ENCODE measurements at places on chromosomes 3 and 15. TPM values are rescaled to one million over a fixed set of nuclear protein-coding genes. Genes with fewer than 3 reads are reported as not detected.
A peak's percentile ranks its signal among the peaks of the same experiment; 100 is the strongest.

Gene WDR93
- not detected for total RNA-seq

Gene INO80
- total RNA-seq: 24.5 TPM

DNA sequence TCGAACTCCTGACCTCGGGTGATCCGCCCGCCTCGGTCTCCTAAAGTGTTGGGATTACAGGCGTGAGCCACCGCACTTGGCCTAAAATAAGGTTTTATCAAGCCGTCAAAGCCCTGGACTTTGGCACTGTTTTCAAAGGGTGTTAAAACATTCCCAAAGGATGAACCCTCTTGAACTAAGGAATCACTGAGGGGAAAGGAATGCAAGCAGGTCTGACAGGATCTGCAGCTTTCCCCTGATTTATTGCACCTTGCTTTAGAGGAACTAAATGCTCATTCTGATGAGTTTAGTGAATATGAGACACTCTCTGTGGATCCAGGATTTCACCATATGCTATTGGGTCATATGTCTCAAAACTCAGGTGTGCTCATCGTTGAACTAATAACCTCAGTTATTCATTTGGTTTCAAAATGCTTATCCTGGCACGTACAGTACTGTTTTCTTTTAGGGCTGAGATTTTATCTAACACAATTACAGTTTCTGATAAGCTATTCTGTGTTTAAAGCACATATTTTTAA, 63.0 kb upstream of the TSC22D2 start:
- H3K27ac ChIP-seq: no peak overlapping the region
- DNase-seq: no peak
- H3K27me3 ChIP-seq: peaks cover 7% of the 10 kb centered on the region
- no peaks in the 10 kb centered on the region for H3K4me1 ChIP-seq
- H3K36me3 ChIP-seq: no peaks in the 10 kb centered on the region

Gene B4GALT4
- 16.5 TPM for total RNA-seq

GRCh38 chr15:48002767-48003166, 118.0 kb upstream of the SLC24A5 start:
- no peak overlapping the region for H3K4me3 ChIP-seq
- no peaks in the 10 kb centered on the region for H3K4me1 ChIP-seq
- no peak overlapping the region for H3K27ac ChIP-seq
- DNase-seq: no peak
- H3K36me3 ChIP-seq: no peaks in the 10 kb centered on the region

Gene DISP2
- 0.60 TPM for total RNA-seq

Gene SH2D7
- not detected for total RNA-seq

Gene SPTBN5
- 1.5 TPM for total RNA-seq

Gene SLC22A13
- 0.37 TPM for total RNA-seq

Gene CHCHD6
- 7.4 TPM for total RNA-seq

- peak overlapping the region; percentile 17 for H3K4me3 ChIP-seq
- H3K27ac ChIP-seq: peak overlapping the region; percentile 52
- H3K27me3 ChIP-seq: peaks cover 10% of the 10 kb centered on the region
- H3K36me3 ChIP-seq: no peaks in the 10 kb centered on the region
Measured at GRCh38 chr3:44058022-44058867, 183.4 kb upstream of the TOPAZ1 start.

Gene CYP8B1
- not detected for total RNA-seq

DNA sequence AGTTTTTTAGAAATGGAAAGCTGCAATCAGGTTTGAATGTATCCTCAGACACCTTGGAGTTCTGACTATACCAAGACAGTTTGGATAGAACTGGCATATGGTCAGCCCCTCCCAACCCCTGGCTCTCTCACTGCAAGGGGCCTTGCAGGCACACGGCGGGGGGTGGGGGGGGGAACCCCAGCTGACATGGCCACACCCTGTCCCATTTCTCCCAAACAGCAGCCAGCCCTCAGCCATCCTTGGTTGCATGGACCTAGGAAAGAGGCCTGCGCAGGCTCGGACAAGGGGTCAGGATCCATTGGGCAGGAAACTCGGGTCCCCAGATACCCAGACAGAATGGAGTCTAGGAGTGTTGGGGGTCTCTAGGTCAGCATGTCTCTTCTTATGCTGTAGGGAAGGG, 14.5 kb downstream of the CAND2 start:
- no peak overlapping the region for H3K27ac ChIP-seq
- peaks cover 7% of the 10 kb centered on the region for H3K4me1 ChIP-seq
- no peaks in the 10 kb centered on the region for H3K36me3 ChIP-seq

DNA sequence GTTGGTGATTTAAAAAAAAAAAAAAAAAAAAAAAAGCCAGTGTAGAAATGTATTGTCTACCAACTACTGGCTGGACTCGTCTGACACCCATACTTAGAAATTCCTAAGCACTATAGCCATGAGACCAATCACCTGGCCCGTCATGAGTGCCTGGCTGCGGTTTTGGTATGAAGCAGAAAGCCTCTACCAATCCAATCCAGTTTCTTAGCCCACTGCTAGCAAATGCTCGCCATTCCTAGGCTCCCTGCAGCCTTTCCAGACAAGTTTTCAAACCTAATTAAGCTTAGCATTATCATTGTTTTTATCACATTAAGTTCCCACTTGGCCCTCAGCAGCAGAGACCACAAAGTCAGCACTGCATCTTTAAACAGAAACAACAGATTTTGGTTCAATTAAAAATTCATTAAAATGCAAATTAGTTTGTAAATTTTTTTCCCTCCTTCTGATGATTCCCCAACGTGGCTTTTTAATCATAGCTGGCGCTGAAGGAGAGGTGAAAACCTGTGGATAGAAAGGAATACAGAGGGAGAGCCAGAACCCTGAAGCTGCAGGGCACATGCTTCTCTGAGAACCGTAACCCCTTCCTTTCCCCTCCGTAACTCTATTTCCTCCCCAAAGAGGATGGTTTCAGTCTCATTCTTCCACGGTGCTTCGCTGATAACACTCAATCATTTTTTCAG, 32.2 kb upstream of the ST8SIA2 start:
- no peak for DNase-seq
- no peaks in the 10 kb centered on the region for H3K4me1 ChIP-seq
- H3K27ac ChIP-seq: no peak overlapping the region
- H3K27me3 ChIP-seq: peaks cover 3% of the 10 kb centered on the region

Gene GXYLT2
- not detected for total RNA-seq

DNA sequence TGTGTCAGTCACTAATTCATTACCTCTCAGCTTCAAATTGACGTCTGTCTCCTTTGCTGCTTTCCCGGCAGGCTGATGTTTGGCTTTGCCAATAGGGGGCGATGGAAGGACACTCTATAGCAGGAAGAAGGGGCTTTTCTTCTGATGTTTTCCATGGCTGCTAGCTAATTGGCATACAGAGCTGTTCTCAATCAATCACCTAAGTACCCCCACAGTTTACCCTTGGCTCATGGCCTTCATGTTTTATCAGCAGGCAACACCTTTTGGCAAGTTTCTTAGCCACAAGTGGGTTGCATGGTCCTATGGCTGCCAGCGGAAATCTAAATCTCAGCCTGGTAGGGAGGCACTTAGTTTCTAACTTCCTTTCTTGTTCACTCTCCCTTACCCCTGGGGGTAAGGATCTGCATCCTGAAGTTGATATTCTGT, 45.0 kb downstream of the ESYT3 start:
- DNase-seq: peak; percentile 63
- no peaks in the 10 kb centered on the region for H3K4me1 ChIP-seq
- no peaks in the 10 kb centered on the region for H3K36me3 ChIP-seq
- H3K27ac ChIP-seq: no peak overlapping the region
- H3K27me3 ChIP-seq: peaks cover 11% of the 10 kb centered on the region

Gene SAMD7
- total RNA-seq: not detected

Gene ARNT2
- not detected for total RNA-seq

Gene AGTR1
- not detected for total RNA-seq

- H3K4me1 ChIP-seq: peaks cover 39% of the 10 kb centered on the region
- no peak overlapping the region for H3K27ac ChIP-seq
- H3K36me3 ChIP-seq: peaks cover 2% of the 10 kb centered on the region
- peaks cover 87% of the 10 kb centered on the region for H3K27me3 ChIP-seq
- no peak for DNase-seq
Measured at GRCh38 chr3:169662843-169663160, 710 bp downstream of the MECOM start.

- no peak for DNase-seq
Measured at GRCh38 chr3:171729452-171730334, 80.6 kb downstream of the PLD1 start.

GRCh38 chr3:13173186-13173585, 100.0 kb upstream of the IQSEC1 start:
- peaks cover 3% of the 10 kb centered on the region for H3K27me3 ChIP-seq
- H3K4me3 ChIP-seq: no peak overlapping the region
- no peak overlapping the region for H3K27ac ChIP-seq

Gene SLC51B
- total RNA-seq: not detected

Gene PARP15
- total RNA-seq: 40.9 TPM

GRCh38 chr3:134795746-134796280, 753 bp downstream of the EPHB1 start:
- no peak for DNase-seq
- peaks cover 48% of the 10 kb centered on the region for H3K27me3 ChIP-seq
- H3K27ac ChIP-seq: no peak overlapping the region
- no peaks in the 10 kb centered on the region for H3K36me3 ChIP-seq

GRCh38 chr15:48718646-48719045, 73.1 kb upstream of the FBN1 start:
- H3K4me1 ChIP-seq: no peaks in the 10 kb centered on the region
- H3K36me3 ChIP-seq: peaks cover 30% of the 10 kb centered on the region
- H3K4me3 ChIP-seq: no peak overlapping the region
- no peak overlapping the region for H3K27ac ChIP-seq
- no peak for DNase-seq
- no peaks in the 10 kb centered on the region for H3K27me3 ChIP-seq

- no peaks in the 10 kb centered on the region for H3K36me3 ChIP-seq
- H3K27me3 ChIP-seq: peaks cover 3% of the 10 kb centered on the region
- no peak overlapping the region for H3K27ac ChIP-seq
- no peak overlapping the region for H3K4me3 ChIP-seq
- no peaks in the 10 kb centered on the region for H3K4me1 ChIP-seq
Measured at GRCh38 chr3:193530231-193531165, 24.2 kb downstream of the ATP13A4 start.

Gene EIF4E3
- total RNA-seq: 83.9 TPM

DNA sequence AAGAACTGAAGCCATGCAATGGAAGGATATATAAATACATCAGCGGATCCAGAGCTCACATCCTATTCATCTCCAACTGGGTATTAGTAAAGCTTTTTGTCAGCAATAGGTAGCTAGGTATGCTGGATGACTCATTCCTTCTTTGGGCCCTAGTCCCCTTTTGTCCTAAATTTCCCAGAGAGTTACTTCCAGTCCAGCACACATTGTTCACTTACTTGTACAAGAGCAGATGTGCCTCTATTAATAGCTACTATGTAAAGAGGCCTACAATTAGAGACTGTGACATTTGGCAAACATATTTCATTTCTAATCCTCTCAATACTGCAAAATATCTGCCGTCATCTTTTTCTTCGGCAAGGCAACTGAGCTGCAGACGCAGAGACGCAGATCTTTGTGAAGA, 1.7 kb upstream of the SLC4A7 start:
- no peak overlapping the region for H3K27ac ChIP-seq
- H3K27me3 ChIP-seq: no peaks in the 10 kb centered on the region
- no peak overlapping the region for H3K4me3 ChIP-seq
- H3K4me1 ChIP-seq: peaks cover 21% of the 10 kb centered on the region
- DNase-seq: no peak
- H3K36me3 ChIP-seq: peaks cover 15% of the 10 kb centered on the region

Gene EFCC1
- not detected for total RNA-seq
